ENCODE measurements at places on chromosomes 7 and 10.

GRCh38 chr10:107544706-107545520 is 380.4 kb upstream of the SORCS1 start:
- DNase-seq, result no peak

- DNase-seq, result no peak
These were observed 58.7 kb downstream of the INPP5F start for GRCh38 chr10:119784340-119785067.

GRCh38 chr10:72318418-72319262 is 36.1 kb downstream of the DNAJB12 start:
- no peak for DNase-seq

- DNase-seq, result no peak
These were observed 188.6 kb downstream of the ZNF365 start for GRCh38 chr10:62562795-62563194.

- no peak for DNase-seq
These were observed 10.2 kb upstream of the ZFYVE27 start for GRCh38 chr10:97726636-97727178.

DNA sequence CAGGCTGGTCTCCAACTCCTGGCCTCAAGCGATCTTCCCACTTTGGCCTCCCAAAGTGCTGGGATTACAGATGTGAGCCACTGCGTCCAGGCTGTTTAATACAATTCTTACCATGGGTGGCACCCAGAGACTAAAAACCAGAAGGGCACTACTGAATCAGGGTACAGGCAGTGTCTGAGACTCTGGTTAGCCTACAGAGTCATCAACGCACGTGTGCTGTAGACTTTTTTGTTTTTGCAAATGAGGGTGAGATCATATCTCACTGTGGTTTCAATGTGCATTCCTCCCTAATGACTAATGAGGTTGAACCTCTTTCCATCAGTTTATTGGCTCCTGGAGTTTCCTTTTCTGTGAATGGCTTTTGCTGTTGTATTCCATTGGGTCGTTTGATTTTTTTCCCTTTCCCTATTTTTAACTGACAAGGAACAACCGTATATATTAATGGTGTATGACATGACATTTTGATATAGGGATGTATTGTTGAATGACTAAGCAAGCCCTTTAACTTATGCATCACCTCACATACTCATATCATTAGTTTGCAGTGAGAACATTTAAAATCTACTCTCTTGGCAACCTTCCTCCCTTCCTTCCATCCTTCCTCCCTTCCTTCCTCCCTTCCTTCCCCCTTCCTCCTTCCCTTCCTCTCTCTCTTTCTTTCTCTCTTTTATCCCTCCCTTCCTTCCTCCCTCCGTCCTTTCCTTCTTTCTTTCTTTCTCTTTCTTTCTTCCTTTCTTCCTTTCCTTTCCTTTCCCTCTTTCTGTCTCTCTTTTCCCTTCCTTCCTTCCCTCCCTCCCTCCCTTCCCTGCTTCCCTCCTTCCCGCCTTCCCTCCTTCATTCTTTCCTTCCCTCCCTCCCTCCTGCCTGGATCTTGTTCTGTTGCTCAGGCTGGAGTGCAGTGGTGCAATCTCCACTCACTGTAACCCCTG is 9.3 kb upstream of the TMEM270 start:
- DNase-seq, result no peak

- no peak for DNase-seq
These were observed 51.4 kb downstream of the RHOBTB1 start for GRCh38 chr10:60892571-60892970.

DNA sequence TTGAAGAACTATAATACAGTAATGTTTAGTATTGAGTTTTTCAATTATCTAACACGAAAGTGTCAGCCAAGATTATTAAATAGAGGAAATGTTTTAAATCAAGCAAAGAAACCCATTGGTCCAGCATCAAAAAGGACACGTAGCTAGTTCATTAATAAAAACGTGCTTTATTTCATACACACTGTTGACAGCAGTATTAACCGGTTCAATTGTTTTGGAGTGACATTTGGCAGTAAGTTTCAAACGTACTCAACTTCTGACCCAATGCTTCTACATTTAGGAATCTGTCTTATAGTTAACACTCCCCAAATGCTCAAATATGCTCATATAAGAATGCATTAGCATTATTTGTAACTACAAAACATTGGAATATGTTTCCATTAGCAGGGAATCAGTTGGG is 41.3 kb downstream of the SLC16A12 start:
- DNase-seq, result no peak

GRCh38 chr7:106994833-106995232 is 49.7 kb upstream of the PRKAR2B start:
- no peak for DNase-seq

DNA sequence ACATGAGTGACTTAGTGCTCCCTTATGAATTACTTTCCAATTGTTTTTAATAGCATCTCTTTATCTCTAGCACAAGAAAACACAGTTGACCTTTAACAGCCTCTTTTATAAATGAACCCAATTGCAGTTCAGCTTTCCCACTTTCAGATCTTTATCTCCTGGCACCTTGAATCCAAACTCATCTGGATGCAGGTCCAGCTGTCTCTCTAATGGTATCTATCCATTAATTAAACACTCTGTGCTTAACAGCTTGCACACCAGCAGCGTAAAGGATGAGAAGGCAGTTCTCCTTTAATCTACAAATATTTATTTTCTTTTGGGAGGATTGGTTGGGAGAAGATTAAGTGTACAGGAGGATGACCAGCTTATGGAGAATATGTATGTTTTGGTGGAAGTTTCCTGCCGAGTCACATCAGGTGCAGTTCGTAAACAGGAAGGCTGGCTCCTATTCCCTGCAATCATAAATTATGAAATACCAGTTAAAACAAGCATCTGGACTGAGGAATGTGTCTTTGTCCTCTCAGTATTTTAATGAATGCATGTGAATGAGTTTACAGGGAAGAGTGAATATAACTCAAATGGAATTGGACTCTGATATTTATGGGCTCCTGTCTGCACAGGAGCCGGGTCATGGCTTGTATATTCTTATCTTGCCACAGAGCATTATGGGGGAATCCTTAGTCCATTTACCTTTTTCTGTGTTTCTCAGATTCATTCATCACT is 232.7 kb downstream of the PHF14 start:
- no peak for DNase-seq

GRCh38 chr10:8873310-8873709 is 818.8 kb downstream of the GATA3 start:
- no peak for DNase-seq

GRCh38 chr10:130869179-130869841 is 442.2 kb downstream of the TCERG1L start:
- DNase-seq, result no peak

GRCh38 chr7:107697321-107698049 is 36.9 kb downstream of the SLC26A4 start:
- no peak for DNase-seq

DNA sequence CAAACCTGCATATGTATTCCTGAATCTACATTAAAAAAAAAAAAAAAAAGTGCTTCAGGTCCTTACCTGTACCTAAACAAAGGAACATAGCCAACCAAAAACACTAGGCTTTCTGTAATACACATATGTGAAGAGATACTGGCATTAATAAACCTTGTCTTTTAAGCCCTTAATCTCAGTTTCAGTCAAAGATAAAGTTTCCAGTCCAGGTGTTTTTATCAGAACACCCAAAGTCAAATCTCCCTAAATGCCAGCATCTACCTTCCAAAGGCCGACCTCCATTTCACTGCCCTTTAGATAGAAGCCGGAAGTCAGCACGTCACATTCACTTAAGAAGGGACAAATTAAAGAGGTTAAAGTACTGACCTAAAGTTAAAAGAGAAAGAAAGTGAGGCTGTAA is 79.8 kb upstream of the NEBL start:
- DNase-seq, result no peak

DNA sequence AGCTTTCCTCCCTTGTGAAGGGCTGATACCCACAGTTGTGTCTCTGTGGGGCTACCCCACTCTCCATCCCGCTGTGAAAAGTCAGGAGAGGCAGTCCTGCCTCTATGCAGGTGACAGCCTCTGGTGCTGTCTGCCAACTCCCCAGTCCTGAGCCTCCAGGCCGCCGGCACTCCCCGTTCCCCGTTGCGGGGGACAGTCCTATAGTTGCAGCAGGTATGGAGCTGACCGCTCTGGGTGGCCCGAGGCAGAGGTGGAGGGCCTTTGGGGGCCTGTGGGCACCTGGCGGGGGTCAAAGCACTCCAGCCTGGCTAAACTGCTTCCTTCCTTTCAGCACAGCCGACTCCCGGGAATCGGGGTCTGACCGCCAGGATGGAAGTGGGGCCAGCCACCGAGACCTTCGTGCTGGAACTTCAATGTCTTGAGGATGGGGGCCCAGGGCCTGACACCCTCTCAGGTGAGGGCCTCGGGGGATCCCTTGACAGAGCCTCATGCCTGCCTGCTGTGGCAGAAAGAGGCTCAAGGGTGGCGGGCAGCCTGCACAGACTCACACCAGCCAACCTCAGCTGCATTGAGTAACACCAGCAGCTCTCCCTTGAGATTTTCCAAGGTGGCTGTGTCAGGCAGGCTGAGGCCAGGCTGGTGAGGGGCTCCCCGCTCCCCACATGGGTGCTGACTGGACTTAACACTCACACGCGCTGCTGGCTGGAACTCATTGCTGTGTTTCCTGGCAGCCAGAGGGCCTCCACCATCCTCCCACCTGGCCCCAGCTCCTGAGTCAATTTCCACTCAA is 1.6 kb downstream of the ZNF853 start:
- DNase-seq, result no peak

GRCh38 chr10:88289342-88289741 is 293.8 kb downstream of the RNLS start:
- DNase-seq, result no peak

GRCh38 chr7:148982654-148983199 is 45.6 kb downstream of the PDIA4 start:
- DNase-seq, result no peak

- DNase-seq, result no peak
These were observed 706.4 kb downstream of the SORCS3 start for GRCh38 chr10:105347487-105347886.

DNA sequence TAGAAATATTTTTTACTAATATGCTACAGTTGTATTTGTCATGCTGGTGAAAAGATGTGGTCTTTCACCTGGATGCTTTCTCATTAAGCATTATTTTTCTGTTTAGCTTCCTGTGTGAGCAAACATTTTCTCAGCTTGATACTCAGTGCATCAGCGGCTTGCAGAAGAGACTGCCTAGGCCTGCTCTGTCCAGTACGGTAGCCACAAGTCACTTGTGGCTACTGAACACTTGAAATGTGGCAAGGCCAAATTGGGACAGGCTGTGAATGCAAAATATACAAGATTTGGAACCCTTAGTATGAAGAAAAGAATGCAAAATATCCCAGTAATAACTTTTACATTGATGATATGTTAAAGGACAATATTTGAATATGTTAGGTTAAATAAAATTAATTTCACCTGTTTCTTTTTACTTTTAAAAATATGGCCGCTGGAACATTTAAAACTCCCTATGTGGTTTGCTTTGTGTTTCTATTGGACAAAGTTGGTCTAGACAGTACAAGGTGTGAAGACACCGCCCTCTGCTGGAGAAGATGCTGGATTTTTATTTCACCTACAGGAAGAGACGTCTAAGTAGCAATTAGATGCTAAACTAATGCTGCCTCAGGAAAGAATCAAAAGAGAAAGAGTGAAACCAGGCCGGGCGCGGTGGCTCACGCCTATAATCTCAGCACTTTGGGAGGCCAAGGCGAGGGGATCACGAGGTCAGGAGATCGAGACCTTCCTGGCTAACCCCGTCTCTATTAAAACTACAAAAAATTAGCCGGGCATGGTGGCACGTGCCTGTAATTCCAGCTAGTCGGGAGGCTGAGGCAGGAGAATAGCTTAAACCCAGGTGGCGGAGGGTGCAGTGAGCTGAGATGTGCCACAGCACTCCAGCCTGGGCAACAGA is 5.3 kb downstream of the SRGN start:
- DNase-seq, result peak; percentile 19

DNA sequence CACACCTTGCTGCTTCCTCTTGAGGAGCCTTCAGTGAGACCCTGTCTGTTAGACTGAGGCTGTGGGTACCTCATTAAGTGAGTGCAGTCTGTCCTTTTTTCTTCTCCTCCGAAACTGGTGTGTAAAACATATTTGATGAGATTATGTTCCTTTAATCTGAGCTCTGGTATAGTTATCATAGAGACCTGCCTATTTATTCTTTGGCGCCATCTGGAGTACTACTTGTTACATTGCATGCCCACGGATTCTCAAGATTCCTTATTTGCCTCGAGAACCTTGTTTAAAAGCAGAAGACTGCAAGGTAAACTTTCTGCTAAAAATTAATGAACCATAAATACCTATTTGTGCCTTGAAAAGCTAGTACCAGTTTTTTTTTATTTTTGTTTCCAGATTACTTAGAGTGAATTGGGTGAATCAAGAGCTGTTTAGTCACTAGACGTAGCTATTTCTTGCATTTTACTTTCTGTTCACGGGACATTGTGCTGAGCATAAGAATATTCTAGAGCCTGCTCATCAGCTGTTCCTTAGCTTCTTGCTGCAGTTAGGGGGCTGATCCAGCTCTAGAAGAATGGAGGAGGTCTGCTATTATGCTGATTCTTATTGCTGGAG is 16.9 kb upstream of the STMP1 start:
- DNase-seq, result no peak

GRCh38 chr7:122675011-122675410 is 23.9 kb downstream of the RNF133 start:
- DNase-seq, result no peak

GRCh38 chr10:71780156-71780555 is 6.8 kb upstream of the VSIR start:
- DNase-seq, result no peak

DNA sequence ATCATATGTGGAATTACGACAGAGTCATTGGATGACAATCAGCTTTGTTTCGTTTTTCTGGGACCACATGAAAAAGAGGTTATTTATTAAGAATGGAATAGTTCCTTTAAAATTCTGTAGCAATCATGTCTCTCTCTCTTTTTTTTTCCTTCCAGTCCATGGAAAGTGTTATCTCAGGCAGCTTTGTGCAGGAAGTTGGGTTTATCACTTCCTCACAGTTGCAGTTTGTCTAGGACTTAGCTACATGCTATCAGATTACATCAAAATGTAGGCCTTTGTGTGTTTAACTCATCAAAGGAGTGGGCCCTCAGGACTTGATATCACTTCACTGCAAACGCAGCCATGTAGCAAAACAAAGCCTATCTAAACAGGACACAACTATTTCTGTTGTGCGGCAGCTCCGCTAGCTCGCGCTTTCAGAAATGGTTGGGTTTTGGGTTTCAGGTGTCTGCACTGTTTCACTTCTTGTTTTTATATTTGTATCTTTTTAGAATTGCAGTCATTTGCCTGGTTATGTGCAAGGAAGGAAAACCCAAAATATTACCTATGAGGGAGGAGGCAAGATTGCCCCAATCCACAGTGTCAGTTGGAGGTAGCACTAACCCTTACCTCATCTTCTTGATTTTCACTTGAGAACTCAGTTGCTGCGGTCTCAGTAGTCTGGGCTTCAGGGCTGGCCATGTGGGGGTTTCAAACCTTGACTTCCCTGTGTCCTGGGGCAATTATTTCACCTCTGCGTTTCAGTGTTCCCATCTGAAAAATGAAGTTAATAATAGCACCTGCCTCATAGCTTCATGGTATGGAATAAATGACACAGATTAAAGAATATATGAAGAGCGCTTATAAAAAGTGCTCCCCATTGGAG is 66.7 kb downstream of the HHEX start:
- DNase-seq, result no peak

- DNase-seq, result no peak
These were observed 4.0 kb downstream of the BAMBI start for GRCh38 chr10:28681291-28681763.

All from NCI-H1417 treated with DMSO at 0.1 percent for 48 hours (cell line).